ENCODE measurements at places on chromosomes 1 and 21.

DNA sequence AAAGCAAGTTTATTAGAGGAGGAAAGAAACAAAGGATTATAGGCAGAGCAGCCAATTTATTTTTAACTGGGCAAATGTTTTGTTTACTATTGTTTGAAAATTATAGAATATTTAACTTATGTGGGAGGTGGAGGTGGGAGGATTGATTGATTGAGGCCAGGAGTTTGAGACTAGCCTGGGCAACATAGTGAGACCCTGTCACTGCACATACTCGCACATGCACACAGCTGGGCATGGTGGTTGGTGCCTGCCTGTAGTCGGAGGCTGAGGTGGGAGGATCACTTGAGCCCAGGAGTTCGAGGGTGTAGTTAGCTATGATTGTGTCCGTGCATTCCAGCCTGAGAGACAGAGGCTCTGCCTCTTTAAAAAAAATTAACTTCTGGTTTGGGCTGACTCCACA is 6.7 kb downstream of the MAN1A2 start:
- no peak for DNase-seq

DNA sequence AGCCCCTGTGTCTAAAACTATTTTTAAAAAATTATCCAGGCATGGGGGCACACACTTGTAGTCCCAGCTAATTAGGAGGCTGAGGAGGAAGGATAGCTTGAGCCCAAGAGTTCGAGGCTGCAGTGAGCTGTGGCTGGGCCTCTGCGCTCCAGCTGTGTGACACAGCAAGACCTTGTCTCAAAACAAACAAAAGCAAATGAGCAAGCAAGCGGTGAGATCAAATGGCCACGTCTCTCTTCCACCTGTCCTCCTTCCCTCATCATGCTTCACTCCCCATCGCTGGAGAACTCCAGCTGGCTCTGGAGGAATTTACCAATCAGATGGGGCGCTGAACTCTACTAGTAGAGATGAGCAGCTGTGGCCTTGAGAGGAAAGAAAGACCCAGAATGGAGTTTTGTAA is 14.0 kb upstream of the REN start:
- no peak for DNase-seq

DNA sequence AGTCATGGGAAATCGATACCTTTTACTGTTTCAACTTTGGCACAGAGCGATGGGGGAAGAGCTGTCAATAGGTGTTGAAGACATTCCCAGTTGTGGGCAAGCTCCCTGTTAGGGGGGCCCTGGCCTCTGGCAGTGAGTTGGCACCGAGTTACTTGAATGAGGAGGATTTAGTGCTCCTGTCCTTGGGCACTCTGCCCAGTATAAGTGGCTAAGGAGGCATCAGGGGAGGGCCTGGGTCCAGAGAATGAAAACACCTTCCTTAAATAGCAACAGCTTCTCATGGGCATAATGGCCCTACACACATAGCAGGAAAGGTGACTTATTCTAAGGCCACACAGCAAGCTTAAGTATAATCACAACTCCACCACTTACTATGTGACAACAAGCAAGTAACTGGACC is 664.4 kb downstream of the PTPRU start:
- DNase-seq, result no peak

GRCh38 chr1:99577313-99577712 is 68.6 kb upstream of the PALMD start:
- no peak for DNase-seq

GRCh38 chr1:202791077-202791747 is 17.0 kb downstream of the KDM5B start:
- DNase-seq, result no peak

DNA sequence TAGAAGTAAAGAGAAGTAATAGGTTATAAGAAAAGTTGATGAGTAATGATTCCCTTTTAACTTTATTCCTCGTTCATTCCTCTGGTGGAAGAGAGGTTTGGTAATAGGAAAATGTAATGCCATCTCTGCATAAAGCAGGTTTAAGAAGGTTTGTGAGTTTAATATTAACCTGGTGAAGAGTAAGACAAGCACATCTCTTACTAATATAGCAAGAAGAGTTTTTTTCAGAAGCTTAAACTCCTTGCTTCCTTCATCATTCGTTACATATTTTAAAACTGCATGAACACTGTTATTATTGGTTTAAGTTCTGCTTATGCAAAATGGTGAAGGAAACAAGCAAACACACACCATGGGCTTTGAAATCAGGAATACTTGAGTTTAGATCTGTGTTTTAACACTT is 9.2 kb upstream of the PLA2G4A start:
- DNase-seq, result peak; percentile 13

DNA sequence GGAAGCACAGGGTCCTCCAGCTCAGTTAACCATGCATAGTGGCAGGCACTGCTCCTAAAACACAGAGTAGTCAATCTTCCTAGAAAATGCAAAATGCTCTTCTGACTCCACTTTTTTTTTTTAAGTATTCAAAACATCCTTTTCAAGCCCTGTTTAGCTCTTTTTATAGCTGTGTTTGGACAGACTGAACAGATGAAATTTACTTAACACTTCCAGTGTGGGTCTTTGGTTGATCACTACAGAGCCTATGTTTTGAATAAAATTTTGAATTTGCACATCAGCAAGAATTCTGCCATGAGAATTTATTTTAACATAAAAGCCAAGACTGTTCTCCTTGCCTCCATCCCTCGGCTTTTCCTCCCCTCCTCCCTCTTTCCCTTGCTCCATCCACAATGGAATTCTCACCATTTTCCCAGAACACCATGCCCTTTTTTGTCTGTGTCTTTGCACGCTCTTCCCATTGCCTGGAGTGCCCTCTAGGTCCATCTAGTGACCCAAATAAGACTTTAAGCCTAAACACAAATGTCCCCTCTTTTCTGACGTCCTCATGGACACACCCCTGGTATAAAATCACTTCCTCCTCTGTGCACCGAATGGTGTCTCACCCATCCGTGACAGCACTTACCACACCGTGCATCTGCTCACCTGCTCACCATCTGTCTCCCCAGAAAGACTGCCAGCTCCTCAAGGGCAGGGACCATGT is 24.0 kb upstream of the CPT2 start:
- DNase-seq, result peak; percentile 73

GRCh38 chr21:41817228-41817627 is 50.4 kb upstream of the RIPK4 start:
- DNase-seq, result peak; percentile 81

- DNase-seq, result no peak
Measured at GRCh38 chr1:13927736-13928135, 227.7 kb downstream of the PRDM2 start.

DNA sequence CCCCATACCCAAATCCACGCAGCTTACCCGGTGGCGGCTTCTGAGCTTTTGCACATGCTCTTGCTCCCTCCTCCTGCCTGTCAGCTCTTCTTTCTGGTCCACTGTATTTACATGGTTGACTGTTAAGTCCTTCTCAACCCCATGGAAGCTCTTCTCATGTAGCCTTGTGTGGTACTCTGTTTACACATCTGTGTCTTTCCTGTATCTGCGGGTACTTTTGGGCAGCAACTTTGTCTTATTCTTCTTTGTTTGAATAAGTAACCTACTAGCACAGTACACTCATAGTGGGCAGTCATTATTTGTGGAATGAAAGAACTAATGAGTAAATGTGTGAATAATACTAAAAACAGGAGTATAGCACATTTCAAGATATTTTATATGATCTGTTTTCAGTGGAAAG is 88.5 kb upstream of the GPR88 start:
- DNase-seq, result no peak

GRCh38 chr1:189499736-189500135 is 977.9 kb downstream of the BRINP3 start:
- no peak for DNase-seq

GRCh38 chr1:109214695-109215623 is 1.2 kb downstream of the SARS1 start:
- DNase-seq, result peak; percentile 85

- DNase-seq, result no peak
Measured at GRCh38 chr1:169572187-169572586, 14.1 kb downstream of the F5 start.
